ENCODE measurements at places on chromosomes 2 and 18.

DNA sequence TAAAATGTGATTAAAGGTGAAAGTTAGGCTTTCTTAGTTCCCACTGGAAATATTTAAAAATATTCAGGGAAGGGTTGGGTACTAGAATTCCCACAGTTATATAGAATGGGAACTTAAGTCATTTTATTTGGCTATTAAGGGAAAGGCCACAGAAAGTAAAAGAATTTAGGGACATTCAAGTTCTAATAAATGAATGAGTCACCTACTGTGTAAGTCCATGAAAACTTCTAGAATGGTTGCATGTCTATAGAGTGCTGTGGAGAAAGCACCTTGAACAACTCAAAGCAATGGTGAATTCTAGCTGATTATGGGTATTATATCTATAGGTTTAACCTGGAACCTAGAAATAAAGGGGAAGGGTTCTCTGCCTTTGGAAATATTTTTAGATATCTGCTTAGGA lies 28.1 kb upstream of the SLC4A10 start:
- DNase-seq, result no peak

DNA sequence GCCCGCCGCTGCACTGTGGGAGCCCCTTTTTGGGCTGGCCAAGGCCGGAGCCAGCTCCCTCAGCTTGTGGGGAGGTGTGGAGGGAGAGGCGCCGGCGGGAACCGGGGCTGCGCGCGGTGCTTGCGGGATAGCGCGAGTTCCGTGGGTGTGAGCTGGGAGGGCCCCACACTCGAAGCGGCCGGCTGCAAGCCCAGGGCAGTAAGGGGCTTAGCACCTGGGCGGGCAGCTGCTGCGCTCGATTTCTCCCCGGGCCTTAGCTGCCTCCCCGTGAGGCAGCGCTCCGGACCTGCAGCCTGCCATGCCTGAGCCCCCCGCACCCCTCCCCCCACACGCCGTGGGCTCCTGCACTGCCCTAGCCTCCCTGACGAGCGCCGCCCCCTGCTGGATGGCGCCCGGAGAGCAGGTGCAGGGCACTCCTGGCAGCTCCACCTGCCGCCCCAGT lies 124.4 kb downstream of the CCDC178 start:
- DNase-seq, result no peak

DNA sequence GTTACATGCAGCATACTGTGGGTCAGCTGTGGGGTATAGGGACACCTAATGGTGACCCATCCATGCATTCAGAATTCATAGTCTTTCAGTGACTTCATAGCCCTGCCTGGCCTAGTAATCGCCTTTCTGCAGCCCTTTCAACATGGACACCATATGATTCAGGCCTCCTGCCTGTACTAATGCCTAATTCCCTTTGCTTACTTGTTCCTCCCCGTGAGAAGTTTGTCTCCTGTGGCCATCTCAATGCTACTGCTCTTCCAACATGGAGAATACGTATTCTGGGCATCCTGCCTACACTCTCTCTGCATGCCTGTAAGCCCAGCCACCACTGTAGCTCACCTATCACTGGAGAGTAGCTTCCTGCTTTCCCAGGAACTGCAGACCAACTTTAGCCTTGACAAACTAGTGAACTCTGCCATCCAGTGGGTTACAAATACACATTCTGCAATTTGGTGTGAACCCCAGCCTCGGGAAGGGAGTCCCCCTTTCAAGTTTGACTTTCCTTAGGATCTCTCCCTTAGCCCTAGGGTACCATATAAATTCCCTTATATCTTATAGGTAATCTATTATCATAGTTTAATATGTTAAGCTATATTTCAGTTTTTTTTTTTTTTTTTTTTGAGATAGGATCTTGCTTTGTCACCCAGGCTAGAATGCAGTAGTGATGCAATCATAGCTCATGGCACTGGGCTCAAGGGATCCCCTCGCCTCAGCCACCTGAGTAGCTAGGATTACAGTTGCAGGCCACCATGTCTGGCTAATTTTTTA lies 22.3 kb downstream of the M1AP start:
- DNase-seq, result no peak

DNA sequence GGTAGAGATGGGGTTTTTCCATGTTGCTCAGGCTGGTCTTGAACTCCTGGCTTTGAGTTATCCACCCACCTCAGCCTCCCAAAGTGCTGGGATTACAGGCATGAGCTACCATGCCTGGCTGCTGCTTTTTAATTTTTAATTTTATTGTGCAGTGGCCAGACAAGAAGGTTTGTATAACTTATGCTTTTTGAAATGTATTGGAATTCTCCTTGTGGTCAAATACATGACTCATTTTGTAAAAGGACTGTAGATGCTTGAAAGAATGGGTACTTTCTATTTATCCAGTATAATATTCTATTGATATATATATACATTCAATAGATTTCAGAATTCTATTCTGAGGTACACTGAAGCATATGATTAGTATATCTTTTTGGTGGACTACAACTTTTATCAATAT lies 82.6 kb upstream of the ST3GAL5 start:
- DNase-seq, result no peak

DNA sequence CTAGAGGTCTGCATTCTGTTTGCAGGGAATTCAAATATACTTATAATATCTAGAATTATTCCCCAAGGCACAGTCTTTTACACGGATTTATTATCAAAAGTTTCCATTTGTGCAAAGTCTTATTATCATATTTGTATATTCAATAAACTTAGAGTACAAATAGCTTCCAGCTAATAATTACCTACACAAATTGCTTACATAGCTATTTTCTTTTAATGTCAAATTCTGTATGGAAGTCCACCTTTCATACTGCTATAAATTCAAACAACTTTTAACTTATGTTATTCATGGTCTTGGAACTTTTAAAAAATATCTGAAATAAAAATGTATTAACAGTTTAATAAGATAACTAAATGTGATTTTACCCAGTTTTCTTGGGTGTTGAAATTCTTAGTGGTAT lies 13.1 kb downstream of the CHST9 start:
- DNase-seq, result no peak

- no peak for DNase-seq
Observed at GRCh38 chr2:3073704-3074103, 303.9 kb downstream of the EIPR1 start.

GRCh38 chr2:229856413-229856812 lies 65.4 kb downstream of the TRIP12 start:
- no peak for DNase-seq

DNA sequence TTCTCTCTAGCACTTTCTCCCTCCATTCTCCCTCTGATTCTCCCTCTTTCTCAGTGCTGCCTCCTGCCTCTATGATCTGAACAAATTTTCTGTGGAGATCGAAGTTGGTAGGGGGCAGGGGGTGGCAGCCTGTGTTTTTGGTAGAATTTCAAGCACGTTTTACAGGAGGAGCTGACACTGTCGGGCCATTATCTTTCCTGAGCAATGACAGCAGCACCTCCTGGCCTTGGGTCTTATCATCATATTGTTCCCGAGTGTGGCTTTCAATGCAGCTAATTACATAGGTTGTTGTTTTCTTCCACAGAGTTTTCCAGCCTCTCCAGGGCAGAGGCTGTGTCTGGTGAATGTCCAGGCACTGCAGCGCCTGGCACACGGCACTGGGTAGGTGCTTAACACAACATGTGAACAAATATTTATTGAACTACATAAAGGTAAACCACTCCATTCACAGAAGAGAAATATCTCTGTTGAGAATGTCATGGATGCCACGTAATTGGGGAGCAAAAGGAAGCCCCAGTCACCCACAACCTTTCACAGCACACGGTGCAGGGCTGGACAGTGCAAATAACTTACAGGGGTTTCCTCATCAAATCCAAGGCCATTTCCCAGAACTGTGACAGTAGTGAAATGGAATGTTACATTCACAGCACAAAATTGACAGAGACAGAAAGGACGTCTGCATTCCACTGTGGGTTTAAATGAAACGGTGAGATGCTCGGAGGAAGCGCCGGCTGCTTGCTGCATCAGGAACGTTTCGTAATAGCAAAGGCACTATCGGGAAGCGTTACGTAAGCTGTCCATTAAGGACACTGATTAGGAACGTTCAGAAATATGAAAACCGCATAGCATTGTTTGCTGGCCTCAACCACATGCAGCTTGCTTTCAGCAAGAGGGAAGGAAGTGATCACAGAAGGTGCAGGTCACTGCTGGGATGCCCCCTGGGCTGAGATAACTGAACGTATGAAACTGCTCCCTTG lies 6.5 kb upstream of the KCNG2 start:
- no peak for DNase-seq

DNA sequence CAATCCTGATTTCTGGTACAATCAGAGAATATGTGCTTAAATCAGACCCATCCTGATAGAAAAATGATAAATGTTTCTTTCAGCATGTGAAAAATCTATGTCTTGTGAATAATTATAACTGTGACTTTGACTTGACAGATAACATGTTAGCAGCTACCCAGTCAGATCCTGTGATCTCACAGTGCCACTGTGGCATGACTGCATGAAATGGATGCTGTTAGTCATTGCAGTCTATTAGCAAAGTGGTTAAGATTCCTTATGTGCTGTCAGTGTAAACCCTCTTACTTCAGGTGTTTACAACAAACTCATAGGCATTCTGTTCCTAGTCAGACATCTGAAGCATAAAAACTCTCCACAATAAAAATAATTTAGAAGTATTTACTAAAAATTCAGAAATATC lies 244.6 kb upstream of the RND3 start:
- no peak for DNase-seq

DNA sequence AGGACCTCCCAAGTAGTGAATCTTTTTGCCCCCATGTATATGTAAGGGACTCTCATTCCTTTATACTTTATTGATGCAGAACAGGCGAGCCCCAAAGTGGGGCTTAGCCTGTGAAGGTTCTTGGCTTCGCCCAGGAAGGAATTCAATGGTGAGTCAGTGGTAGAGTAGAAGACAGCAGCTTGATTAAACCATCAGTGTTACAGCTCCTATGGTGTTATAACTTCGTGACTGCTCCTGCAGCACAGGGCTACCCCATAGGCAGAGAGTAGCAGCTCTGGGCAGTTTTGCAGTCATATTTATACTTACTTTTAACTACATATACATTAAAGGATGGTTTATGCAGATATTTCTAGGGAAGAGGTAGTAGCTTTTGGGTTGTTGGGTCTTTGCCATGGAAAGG lies 11.0 kb downstream of the FAM171B start:
- no peak for DNase-seq

Data from T follicular helper cell (primary cell).